Neural crest cell (in vitro differentiated cells): ENCODE measurements at places on chromosomes 5 and 9.

GRCh38 chr5:99955006-99955405 lies 580.2 kb upstream of the FAM174A start:
- DNase-seq = no peak

DNA sequence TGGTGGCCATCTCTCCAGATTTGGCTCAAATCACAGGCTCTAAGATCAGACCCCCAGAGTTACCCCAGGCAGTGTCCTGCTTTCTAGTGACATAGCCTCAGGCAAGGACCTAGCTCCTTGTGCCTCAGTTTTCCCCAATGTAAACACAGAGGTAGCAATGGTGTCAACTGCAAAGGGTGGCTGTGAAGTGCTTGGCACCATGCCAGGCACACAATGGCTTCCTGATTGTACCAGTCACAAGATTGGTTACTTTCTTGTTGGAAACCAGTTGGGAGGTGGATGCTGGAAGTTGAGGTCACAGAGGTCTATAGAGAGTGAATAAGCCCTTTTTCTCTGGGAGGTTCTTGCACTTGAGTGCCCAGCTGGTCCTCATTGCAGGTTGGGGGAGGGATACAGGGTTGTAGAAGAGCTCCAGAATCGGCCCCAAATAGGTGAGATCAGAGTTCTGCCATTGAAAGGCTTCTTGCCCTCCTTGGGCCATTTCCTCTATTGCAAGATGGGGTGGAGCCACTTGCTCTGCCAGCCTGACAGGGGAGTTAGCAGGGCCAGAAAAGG lies 2.3 kb downstream of the STKLD1 start:
- DNase-seq = no peak

DNA sequence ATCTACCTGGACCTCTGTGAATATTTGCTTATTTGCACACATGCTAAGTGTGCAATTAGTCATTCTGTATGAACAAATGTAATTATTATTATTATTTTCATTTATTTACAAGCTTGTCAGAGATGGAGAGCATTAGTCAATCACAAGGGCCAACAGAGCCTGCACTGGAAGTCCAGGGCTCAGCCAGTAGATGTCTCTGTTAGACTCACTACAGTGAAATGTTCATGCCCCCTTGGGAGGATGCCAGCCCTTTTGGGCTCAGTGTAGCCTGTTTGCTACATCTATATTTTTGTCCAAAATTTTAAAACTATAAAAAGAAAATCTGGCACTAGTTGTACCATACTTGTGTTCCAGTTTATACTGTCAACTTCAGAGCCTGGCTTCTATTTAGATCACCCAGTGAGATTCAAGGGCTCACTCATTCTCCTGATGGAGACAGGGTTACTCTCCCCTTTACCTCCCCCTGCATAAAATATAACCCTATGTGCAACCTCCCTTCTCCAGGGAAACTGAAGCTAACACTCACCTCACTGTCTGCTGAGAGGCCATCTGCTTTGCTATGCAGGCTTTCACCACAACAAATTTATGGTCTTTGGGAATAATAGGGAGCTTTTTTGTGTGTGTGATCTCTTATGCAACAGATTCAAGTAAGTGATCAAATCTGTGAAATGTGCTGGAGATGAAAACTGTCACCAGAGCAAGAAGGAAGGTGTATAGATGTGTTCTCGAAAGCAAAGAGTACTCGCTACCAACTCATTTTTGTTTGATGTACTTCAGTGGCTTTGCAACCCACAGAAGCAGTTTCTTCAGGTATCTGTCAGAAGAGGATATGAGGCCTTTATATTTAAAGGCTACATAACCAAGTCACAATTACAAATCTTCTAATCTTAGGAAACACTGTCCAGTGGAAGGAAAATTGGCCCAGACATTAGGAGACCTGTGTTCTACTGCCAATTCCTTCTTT lies 99.9 kb upstream of the TLE4 start:
- DNase-seq = no peak

DNA sequence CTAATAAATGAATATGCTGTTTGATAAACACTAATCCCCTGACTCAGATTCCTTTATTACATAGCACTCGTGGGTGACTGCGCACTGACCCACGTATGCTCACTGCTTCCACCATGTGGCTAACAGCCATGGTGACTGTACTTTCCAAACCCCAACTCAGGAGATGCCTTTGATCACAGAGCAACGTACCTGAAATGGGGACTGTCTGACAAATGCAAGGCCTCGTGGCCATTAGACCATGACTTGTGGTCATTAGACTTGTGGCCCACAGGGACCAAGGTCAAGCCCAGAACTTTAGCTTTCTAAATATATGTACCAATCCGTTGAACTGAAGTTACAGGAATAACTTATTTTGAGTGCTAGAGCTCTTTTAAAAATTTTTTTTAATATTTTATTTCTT lies 46.6 kb downstream of the CYFIP2 start:
- peak; percentile 12 for DNase-seq

GRCh38 chr9:4442806-4443205 lies 47.5 kb upstream of the SLC1A1 start:
- no peak for DNase-seq

DNA sequence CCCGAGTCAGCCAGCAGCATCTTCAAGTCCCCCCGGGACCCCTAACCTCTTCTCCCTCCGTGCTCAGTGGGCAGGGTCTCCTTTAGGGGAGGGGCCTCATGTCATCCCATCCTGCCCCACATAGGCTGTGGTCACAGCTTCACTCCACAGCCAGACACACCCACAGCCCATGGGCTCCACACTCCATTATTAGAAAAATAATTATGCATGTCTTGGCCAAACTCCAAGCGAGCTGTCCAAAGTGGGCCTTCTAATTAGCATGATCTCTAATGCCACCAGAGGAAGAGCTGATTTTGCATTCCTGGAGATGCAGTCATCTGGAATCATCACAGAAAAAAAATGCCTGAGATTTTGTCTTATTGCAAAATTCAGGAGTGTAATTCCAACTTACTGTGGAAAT lies 418.2 kb downstream of the IRX2 start:
- DNase-seq = no peak

DNA sequence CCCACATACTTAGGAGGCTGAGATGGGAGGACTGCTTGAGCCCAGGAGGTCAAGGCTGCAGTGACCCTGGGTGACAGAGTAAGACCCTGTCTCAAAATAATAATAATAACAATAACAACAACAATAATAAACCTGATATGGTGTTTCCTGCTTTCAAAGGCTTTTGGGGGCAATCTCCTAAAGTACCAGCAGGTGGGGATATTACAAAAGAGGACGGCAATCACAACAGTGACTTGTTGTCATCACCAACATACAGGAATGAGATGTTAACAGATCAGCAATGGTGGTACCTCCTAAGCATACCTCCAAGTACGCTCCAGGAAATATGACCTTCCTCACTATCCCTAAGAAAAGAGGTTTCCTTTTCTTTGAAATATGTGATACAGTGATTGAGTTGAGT lies 91.1 kb upstream of the RNF180 start:
- peak; percentile 16 for DNase-seq

DNA sequence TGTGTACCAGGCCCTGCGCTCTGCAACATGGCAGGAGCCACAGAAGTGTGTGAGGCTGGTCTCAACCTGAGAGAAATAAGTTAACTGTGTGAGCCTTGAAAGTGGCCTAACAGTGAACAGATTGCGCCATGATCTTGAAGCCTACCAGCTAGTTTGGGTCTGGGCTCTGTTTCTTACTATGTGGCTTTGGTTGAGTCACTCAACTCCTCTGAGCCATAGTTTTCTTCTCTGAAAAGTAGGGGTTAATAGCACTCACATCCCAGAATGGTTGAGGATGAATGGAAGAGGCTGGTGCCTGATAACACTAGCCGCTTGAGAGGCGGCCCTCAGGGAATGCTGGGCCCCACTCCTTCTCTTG lies 121.5 kb downstream of the RGS3 start:
- no peak for DNase-seq
